ENCODE measurements at places on chromosomes 7 and 10.

DNA sequence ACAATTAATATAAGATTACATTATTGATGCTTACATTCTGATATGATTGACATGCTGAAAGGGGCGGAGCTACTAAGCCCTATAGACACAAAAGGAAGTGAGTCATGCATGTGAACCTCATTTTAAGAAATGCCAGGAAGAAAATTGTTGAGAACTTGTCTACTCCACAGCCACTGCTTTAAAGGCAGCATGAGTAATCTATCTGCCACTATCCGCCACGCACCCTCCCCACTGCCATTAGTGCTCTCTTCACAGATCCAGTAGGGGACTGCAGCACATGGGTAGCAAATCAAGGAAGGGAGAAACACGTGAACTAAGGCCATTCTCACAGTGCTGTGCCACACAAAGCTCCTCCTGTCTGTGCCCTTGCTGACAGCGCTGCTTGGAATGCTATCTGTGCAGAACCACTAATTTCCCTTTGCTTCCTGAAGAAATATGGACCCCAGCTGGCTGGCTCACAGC, 524.8 kb downstream of the GRM8 start:
- peak; percentile 74 for DNase-seq

DNA sequence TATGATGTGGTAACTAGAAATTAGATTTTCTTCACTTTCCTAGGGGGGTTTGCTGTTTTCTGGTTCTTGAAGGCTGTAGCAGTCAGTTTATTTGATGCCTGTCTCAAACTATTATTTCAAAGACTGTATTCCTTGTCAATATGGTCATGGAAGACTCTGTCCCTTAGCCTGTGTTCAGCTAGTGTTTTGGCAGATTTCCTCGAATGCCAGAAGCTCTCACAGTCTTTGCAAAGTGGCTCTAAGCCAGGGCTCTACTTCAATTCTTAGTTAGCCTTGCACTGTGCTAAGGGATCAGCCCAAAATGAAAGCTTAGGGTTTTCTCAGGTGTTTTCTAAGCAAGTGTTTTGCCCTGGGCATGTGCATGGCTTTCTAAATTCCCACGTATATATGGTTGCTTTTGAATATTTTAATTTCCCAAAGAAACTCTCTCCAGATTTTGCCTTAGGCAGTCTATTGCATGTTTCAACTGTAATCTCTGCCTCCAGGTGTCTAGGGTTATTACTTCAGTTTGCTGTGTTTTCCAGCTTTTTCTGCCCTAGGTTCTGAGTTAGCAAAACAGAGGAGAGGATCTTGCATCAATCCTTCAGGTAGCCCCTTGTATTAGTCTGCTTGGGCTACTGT, 7.2 kb upstream of the C1GALT1 start:
- DNase-seq: no peak

DNA sequence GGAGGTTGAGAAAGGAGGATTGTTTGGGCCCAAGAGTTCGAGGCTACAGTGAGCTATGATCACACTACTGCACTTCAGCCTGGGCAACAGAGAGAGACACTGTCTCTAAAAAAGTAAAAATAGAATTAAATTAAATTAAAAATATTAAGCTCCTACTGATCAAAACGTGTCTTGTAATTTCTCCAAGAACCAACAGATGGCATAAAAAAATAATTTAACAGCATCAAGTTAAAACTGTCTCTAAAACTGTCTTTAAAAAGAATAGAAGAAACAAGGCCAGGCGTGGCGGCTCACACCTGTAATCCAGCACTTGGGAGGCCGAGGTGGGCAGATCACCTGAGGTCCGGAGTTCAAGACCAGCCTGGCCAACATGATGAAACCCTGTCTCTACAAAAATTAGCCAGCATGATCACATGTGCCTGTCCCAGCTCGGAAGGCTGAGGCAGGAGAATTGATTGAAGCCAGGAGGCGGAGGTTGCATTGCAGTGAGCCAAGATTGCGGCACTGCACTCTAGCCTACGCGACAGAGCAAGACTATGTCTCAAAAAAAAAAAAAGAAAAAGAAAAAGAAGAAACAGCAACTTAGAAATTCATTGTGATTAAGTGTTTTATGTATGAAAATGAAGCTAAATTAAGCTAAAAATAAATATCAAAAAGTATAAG, 24.5 kb downstream of the MTPAP start:
- no peak for DNase-seq

GRCh38 chr10:58319599-58319998, 15.2 kb upstream of the UBE2D1 start:
- peak; percentile 10 for DNase-seq

DNA sequence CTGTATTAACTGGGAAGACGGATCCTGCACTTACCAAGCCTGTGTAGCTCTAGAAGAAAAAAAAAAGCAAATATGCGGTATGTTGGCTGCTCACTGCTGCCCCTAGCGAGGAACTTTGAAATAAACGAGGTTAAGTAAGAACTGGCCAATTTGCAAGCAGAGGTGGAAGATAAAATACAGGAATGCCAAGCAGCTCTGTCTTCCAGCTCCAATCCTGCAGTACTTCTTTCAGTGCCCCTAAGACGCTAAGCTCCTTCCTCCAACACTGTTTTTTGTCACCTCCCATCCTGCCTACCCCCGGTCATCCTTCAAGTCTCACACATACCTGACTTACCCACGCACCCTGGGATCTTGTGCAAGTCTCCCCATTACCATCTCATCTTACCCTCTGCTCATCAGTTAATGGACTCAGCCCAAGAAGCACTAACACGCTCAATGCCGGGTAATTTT, 809 bp downstream of the C10orf143 start:
- DNase-seq: peak; percentile 63

- peak; percentile 61 for DNase-seq
Observed at GRCh38 chr10:100009283-100009792, 409 bp downstream of the DNMBP start.

GRCh38 chr7:23246555-23246954, at the start of gene GPNMB:
GPNMB (plus strand) TSS chr7:23246775; CDS start chr7:23246858, 83 bp downstream.
- DNase-seq: peak; percentile 64

GRCh38 chr7:100066953-100067352, 14.6 kb downstream of the ZNF3 start:
- no peak for DNase-seq

DNA sequence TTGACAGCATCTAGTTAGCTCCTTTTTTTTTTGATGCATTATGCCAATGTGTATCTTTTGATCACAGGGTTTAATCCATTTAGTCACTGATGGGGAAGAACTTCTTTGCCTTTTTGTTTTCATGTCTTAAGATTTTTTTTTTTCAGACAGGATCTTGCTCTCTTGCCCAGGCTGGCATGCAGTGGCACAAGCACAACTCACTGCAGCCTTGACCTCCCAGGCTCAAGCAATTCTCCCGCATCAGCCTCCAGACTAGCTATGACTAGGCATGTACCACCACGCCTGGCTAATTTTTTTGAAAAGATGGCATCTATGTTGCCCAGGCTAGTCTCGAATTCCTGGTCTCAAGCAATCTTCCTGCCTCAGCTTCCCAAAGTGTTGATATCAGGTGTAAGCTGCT, 46.4 kb upstream of the PLA2G12B start:
- no peak for DNase-seq

DNA sequence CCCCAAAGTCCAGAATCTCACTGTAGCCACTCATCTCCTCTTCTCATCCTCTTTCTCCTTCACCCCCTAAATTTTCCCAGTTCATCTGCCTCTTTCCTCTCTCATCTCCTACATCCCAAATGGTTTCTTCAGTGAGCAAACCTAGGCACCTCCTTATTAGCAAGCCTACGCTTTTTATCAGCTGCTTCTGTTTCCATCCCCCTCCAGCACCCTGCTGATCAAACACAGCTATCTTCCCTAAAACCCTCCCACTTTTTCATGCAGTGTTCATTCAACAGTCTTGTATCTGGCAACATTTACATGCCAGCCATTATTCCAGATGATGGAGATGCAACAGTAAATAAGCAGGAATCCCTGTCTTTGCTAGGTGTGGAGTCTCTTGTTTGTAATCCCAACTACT, 3.3 kb upstream of the ABRAXAS2 start:
- no peak for DNase-seq

GRCh38 chr10:52409928-52410327, 95.8 kb downstream of the DKK1 start:
- DNase-seq: no peak

DNA sequence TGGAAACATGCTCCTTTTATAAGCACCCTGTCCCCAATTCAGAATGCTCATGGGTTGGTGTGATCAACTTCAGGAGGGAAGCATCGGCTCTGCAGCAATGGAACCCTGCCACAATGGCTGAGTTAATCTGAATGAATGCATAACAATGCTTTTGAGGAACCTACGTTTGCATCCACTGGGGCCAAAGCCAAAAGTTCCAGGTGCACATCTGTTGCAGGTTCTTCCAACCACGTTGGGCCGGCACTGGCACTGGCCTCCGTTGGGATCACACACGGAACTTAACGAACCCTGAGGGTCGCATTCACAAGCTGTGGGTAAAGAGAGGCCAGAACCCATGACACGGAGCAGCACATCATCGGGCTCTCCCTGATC, 43.4 kb downstream of the LAMB1 start:
- DNase-seq: no peak

GRCh38 chr10:74794531-74794930, 31.9 kb upstream of the KAT6B start:
- no peak for DNase-seq

DNA sequence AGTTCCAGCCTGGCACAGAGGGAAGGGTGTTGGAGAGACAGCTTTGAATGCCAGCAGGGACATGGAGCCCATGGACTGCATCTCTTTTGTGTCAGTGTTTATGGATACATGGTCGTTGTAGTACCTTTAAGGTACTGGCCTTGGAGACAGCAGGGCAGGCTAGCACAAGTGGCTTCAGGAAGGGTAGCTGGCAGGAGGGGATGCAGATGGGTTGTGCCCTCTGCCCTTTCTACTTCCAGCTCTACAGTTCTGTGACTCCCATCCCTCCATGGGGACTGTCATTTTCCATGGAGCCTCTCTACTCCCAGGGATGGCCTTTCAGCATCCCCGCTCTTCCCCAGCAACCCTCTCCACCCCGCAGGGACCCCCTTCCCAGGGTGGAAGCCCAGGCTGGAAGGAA, 25.1 kb downstream of the POLL start:
- DNase-seq: no peak

DNA sequence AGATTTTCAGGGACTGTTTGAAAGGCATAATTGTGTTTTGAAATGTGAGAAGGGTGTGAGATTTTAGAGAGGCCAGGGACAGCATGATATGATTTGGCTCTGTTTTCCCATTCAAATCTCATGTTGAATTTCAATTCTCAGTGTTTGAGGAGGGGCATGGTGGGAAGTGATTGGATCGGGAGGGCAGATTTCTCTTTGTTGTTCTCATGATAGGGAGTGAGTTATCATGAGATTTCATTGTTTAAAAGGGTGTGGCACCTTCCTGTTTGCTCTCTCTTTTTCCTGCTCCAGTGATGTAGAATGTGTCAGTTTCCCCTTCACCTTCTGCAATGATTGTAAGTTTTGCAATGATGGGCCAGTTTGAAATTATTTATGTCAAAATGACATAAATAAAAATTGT, 113.0 kb upstream of the PCDH15 start:
- DNase-seq: no peak

DNA sequence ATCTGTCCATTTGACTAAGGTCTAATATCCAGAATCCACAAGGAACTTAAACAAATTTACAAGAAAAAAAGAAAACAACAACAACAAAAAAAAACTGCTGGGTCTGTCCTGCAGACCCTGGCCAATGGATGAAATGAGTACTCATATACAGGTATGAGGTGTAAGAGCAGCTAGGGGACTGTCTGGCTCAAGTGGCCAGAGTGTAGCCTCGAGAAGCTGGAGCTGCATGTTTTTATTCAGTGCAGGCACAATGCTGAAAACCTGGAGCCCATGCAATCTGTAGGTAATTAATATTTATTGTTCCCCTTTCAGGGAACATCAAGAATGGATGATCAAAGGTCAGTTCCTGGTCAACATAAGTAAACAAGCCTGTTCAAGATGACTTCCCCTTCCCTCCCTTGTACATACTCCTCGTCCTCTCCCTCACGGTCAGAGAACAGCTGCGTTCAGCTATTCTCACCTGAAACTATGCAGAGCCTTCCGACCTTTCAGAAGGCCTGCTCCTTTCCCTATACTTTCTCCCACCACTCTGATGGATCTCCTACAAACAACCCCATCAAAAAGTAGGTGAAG, 15.5 kb downstream of the CYP2C19 start:
- no peak for DNase-seq

DNA sequence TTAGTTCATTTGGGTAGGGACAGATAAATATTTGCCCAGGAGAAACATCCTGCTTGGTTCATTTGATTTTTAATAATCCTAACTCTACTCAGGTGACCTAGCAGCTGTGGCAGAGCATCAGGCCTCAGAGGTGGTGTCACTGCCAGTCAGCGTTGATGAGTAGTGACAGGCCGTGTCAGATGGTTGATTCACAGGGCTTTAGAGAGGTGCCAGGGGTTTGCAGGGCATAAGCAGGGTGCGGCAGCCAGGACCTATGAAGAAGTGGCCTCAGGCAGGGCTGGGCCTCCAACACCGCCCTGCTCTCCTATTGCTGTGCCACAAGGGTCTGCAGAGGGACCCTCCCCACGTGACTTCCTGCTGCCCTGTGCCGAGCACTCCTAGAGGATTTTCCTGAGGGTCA, 128.1 kb downstream of the HECW1 start:
- no peak for DNase-seq

DNA sequence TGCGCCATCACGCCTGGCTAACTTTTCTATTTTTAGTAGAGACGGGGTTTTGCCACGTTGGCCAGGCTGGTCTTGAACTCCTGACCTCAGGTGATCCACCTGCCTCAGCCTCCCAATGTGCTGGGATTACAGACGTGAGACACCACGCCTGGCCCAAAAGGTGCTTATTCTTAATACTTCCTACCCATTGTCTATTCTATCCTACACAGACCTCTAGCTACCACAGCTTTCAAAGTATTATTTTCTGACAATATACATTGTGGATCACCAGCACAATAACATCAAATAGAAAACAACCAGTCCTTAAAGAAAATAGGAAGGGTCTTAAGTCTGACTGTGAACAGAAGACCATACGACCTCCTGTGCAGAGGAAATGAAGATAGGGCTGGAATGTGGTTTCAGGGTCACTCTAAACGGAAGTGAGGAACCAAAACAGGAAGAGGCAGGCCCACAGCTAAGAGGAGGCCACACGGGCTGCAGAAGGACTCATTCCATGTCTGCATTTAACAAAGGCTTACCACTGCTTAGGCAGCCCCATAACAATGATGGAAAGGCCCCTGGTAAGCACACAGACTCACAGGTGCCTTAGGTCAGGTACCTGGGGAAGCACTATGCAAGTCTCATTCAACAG, 115.2 kb downstream of the ZFAND4 start:
- DNase-seq: peak; percentile 8

- DNase-seq: peak; percentile 95
Observed at GRCh38 chr7:30750683-30751650, 968 bp upstream of the INMT start.

- DNase-seq: no peak
Observed at GRCh38 chr7:91164506-91164905, 99.7 kb upstream of the FZD1 start.
